NCI-H1930 (cell line): ENCODE measurements at places on chromosomes 5 and 9.

DNA sequence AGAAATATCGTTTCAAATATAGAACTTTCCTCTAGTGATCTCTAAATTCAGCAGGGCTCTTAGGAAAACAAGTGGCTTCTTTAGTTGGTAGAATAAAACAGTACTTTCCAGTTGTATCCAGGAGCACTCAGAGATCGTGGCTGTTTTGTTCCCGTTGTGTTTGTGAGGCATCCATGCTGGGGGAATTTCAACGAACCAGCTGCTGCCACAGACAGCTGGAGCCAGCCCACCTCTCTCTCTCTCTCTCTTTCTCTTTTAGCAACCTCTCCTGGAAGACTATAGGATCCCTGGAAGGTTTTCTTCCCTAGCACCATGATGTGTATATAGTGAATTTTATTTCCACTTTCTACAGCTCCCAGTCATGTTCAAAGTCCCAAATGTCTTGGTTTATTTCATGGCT is 1116.0 kb upstream of the SEMA6A start:
- DNase-seq, result no peak

GRCh38 chr5:141172381-141173204 is at the start of gene PCDHB7:
Gene PCDHB7, plus strand, starts transcription at chr5:141172644. Its CDS starts 192 bp downstream, at chr5:141172836.
- DNase-seq, result peak; percentile 6

- no peak for DNase-seq
These were observed 21.5 kb downstream of the CWC27 start for GRCh38 chr5:64790210-64790609.

DNA sequence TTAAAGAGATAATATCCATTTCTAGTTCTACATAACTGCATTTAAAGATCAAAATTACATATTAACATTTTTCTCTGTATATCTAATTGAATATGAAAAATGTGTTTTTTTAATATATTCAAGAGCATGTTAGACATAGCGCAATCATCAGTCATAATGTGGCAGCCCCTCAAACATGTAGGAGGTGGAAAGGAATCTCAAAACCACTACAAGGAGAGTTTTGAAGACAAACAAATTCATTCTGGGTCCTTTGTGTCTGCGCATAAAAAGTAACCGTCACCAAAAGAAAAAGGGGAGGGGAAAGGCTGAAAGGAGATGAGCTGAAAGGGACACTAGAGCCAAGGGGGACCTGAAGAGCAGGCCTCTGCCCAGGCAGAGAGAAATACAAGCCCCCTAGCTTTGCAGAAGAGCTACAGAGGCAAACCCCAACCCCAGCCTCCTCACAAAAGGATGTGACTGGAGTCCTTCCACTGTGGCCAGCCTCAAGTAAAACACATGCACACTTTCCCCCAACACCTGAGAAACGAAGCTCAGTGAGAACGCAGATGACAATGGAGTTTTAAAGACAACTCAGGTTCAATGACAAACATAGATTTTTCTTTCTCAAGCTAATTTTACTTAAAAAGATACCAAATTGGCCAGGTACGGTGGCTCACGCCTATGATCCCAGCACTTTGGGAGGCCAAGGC is 62.0 kb downstream of the MAPKAP1 start:
- DNase-seq, result no peak

DNA sequence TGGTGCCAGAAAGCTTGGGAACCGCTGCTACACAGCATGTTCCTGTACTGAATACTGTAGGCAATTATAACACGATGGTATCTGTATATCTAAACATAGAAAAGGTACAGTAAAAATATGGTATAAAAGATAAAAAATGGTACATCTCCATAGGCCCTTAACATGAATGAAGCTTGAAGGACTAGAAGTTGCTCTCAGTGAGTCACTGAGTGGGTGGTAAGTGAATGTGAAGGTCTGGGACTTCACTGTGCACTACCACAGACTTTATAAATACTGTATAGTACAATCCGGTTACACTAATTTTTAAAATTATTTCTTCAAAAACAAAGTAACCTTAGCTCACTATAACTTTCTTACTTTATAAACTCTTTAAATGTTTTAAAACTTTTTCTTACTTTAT is 819.9 kb upstream of the GRAMD2B start:
- no peak for DNase-seq

GRCh38 chr5:149310947-149311658 is 34.2 kb upstream of the GRPEL2 start:
- no peak for DNase-seq

GRCh38 chr5:140806834-140807775 is at the start of gene PCDHA4:
Gene PCDHA4, plus strand, starts transcription at chr5:140807068.
- DNase-seq, result no peak

GRCh38 chr5:14450018-14450524 is 131.5 kb upstream of the OTULINL start:
- no peak for DNase-seq

- DNase-seq, result no peak
These were observed 20.0 kb upstream of the LIFR start for GRCh38 chr5:38576442-38576841.

- no peak for DNase-seq
These were observed 91.8 kb upstream of the OR13F1 start for GRCh38 chr9:104412238-104412637.

GRCh38 chr5:150511578-150512367 is 3.8 kb downstream of the NDST1 start:
- no peak for DNase-seq

DNA sequence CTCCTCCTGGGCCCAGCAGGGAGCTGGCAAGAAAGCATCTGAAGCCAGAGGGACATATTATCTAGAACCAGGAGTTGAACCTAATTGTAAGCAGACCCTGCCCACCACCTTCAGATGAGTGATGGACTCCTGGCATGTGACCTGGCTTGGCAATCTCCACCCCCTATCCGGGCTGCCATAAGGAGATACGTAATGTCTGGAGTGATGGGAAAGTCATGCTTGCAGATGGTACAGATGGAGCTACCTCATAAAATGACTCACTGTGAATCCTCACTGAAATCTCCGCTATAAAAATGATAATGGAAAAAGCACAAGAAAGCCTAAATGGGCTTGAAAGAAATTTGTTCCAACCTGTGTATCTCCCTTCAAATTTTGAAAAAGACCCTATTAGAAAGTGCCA is 157.5 kb downstream of the DMRT2 start:
- no peak for DNase-seq

- no peak for DNase-seq
These were observed 943 bp downstream of the STING1 start for GRCh38 chr5:139481580-139482049.

GRCh38 chr5:97355775-97356174 is 172.7 kb upstream of the RIOK2 start:
- DNase-seq, result no peak

DNA sequence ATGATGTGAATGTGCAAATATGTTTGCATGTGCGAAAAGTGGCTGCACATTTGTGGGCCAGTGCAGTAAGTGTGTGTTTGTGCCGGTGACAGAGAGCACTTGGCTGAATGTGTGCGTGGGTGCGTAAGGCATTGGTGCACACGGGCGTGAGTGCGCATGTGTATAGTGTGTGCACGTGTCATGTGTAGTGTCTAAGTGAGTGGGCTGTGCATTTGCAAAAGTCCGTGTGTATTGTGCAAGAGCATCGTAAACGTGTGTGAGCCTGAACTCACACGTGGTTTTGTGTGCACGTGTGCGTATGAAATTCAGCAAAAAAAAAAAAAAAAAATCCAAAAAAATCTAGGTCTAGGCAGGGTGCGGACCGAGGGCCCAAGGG is 6.5 kb upstream of the EBF1 start:
- DNase-seq, result no peak

- DNase-seq, result no peak
These were observed 602.1 kb downstream of the TAF11L14 start for GRCh38 chr5:18236386-18236785.

DNA sequence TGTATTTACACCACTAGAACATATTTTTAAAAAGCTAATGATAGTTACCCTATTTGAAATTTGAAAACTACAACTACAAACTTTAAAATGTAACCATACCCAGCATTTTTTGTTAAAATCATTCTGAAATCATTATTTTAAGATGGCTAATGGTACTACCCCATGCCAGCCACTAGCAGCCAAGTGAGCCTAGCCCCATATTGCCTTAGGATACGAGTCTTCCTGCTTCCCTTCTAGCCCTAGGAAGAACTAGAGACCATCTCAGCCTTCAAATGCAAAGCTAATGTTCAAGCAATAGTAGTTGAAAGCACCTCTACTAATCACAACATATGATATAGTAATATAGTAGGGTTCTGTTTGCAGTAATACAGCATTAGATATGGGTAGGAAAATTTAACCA is 24.0 kb upstream of the VCAN start:
- DNase-seq, result no peak

DNA sequence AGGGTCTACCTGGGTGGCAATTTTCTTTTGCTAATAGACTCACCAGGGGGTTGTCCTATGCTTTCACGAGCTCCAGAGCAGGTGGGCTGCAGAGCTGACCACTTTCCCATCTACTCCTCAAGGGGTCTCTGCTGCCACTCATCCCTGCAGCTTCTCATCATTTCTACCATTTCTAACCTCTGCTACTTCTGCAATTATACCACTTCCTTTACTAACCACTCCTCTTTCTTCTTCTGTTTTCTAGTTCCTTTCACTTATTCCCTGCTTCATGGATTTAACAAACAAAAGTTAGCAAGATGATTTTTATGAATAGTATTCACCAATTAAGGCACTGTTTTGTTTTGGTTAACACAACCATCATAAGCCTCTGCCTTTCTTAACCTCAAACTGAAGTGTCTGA is 34.5 kb upstream of the NIPBL start:
- no peak for DNase-seq

DNA sequence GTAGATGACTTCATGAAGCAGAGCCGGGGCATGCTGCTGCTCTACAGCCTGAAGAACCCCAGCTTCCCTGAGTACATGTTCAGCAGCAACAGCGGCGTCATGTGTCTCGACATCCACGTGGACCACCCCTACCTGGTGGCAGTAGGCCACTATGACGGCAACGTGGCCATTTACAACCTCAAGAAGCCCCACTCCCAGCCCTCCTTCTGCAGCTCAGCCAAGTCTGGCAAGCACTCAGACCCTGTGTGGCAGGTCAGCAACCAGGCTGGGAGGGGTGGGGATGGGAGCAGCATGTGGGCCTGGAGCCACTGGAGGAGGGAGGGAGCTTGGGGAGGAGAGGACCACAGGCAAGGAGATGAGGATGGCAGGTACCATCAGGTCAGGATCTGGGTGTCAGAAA is 16.2 kb downstream of the ENHO start:
- no peak for DNase-seq

DNA sequence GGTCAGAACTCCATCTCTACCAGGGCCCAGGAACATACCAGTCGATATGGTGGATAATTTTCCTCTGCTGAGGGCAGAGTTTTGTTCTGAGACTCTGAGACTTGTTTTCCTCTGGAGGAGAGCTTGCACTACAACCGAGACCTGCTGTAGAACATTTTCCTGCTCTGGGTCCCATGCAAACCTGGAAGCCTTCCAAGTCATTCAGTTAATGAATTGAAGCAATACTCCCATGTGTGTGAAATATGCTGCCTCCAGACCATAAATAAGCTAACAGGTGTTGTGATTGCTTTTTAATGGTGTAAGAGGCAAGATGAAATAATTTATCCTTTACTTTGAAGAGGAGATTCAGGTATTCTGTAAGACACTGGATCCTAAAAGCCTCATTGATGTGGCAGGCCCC is 372.8 kb downstream of the TMEM167A start:
- no peak for DNase-seq

- no peak for DNase-seq
These were observed 335.4 kb downstream of the MSX2 start for GRCh38 chr5:175059687-175060211.

DNA sequence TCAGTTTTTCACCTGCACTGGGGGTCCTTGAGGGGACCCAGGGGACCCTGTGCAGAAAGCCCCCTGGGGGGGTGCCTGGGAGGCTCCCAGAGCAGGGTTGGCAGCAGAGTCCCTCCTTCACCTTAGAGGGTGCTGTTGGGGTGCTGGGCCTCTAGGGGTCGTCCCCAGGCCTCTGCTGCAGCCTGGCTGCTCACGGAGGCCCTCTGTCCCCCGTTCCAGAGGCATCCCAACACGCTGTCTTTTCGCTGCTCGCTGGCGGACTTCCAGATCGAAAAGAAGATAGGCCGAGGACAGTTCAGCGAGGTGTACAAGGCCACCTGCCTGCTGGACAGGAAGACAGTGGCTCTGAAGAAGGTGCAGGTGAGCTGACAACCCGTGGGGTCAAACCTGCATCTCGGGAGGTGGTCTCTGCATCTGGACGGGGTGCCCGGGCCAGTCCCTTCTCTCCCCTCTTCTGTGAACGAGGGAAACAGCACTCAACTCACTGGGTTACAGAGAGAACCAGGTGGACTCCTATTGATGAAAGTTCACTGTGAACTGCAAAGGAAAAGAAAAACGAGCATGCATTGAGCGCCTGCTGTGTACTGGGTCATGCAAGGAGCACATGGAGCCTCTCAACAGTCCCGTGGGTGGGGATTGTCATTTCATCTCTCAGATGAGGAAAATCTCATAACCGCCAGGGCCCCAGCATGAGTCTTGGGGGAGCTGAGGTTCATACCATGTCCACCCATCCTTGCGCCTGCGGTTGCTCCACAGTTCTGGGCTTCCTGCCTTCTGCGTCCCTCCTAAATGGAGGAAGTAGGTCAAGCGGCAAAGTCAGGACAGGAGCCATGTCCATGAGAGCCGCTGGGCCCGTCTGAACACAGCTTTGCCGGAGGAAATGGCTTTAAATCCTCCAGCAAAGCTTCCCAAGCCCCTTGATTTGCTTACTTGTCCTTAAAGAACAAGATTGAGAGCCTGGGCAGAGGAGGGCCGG is 54.8 kb downstream of the NEK6 start:
- DNase-seq, result no peak

- no peak for DNase-seq
These were observed 104.2 kb upstream of the PANK3 start for GRCh38 chr5:168683247-168683926.

DNA sequence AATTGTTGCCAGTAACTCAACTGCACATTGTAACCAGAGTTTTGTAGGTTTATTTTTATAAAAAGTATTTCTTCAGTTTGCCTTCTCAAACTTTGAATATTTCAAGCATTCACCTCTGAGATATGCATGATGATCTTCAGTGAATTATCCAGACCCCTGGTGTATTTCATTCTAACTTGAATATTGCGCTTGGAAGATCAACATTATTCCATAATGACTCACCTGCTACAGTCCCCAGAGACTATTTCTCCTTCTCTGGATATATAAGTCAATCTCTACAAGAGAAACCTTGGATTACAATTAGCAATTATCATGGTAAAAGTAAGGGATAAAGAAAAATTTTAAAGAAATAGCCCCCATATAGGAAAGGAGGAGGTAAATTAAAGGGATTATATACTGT is 1041.0 kb downstream of the TLE1 start:
- DNase-seq, result no peak

DNA sequence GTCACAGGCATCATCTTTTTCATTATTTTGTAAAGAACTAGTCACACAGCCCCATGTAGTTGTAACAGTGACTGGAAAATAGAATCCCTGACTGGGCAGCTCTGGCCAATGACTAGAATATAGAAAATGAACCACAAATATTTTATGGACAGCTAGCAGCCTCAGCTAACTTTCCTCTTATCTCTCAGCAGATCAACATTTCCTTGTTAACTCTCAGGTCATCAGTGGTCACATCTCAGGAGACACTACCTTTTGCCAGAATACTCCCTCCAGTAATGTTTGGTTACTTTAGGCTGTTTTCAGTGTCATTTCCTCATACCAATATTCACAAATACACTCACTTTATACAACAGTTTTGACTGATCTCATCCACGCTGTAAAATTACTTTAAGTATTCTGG is 43.9 kb downstream of the FAM169A start:
- DNase-seq, result no peak

- DNase-seq, result no peak
These were observed 175.1 kb upstream of the PITX1 start for GRCh38 chr5:135208903-135209721.
